ENCODE measurements at places on chromosomes 7 and 10. TPM values are rescaled to one million over a fixed set of nuclear protein-coding genes. Genes with fewer than 3 reads are reported as not detected.

GRCh38 chr10:88110822-88111221 lies 247.4 kb downstream of the PTEN start:
- peaks cover 29% of the 10 kb centered on the region for H3K4me1 ChIP-seq
- no peaks in the 10 kb centered on the region for H3K36me3 ChIP-seq
- peaks cover 4% of the 10 kb centered on the region for H3K27me3 ChIP-seq
- H3K4me3 ChIP-seq, result no peak overlapping the region

DNA sequence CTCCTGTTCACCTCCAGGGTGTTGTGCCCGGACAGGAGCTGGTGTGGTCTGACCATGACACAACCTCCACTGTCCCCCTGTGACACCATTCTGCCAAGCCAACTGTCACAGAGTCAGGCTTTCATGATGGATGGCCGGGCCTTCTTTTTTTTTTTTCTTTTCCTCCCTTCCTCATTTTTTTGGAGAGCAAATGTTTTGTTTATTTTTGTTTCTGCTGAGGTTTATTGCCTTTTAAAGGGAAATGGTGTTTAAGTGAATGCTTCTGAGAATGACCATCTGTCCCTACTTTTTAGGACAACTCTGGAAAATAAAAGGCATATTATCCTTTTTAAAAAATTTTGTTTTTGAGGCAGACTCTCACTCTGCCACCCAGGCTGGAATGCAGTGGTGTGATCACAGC lies 115.1 kb upstream of the NPS start:
- H3K36me3 ChIP-seq, result no peaks in the 10 kb centered on the region
- DNase-seq, result no peak
- peaks cover 1% of the 10 kb centered on the region for H3K4me1 ChIP-seq
- H3K27ac ChIP-seq, result no peak overlapping the region

GRCh38 chr10:101282947-101283346 lies 53.7 kb upstream of the LBX1 start:
- H3K4me1 ChIP-seq, result no peaks in the 10 kb centered on the region
- no peak overlapping the region for H3K27ac ChIP-seq
- H3K4me3 ChIP-seq, result no peak overlapping the region
- peaks cover 61% of the 10 kb centered on the region for H3K27me3 ChIP-seq

DNA sequence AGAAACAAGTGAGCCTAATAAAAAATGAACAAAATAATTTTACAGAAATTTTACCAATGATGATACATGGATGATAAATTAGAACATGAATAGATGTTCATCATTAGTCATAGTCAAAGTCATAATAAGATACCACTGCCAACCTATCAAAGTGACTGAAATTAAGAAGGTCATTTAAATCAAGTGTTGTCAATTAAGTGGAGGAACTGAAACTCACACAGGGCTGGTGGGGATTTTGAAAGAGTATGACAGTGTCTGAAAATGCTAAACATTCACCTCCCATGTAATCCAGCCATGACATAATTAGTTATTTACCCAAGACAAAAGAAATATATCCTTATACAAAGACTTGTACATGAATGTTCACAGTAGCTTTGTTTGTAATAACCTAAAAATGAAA lies 57.1 kb upstream of the DYNC1I1 start:
- no peaks in the 10 kb centered on the region for H3K4me1 ChIP-seq
- no peaks in the 10 kb centered on the region for H3K36me3 ChIP-seq
- H3K27ac ChIP-seq, result no peak overlapping the region

GRCh38 chr10:80755893-80756292 lies 218.2 kb downstream of the SH2D4B start:
- H3K27me3 ChIP-seq, result peaks cover 2% of the 10 kb centered on the region
- H3K4me1 ChIP-seq, result no peaks in the 10 kb centered on the region
- no peak overlapping the region for H3K4me3 ChIP-seq
- DNase-seq, result no peak

DNA sequence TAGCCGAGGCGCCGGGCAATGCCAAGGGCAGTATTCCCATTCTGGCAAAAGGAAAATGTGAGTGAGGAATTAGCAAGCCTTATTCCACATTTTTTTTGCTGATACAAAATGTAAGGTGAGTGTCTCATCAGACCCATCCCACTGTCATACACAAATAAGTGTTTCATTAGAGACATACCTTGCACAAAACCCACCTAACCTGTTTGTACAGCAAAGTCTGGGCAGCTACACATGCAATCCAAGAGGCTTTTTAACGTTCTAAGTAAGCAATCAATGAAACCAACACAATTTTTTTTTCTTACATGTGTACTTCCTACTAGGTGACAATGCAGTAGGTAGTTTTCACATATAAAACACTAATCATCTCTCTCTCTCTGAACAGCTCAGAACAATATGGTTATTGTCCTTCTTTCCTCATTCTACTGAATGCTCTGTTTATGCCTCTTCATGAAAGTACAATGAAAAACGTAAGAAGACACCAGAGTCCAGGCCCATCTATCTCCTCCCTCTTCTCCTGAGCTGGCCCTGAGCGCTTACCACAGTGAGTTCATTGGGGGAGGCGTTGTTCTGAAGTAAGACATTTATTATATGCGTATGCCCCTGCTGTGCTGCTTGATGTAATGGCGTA lies 217.2 kb downstream of the ANK3 start:
- no peak for DNase-seq
- H3K36me3 ChIP-seq, result no peaks in the 10 kb centered on the region
- no peaks in the 10 kb centered on the region for H3K27me3 ChIP-seq
- no peaks in the 10 kb centered on the region for H3K4me1 ChIP-seq
- no peak overlapping the region for H3K4me3 ChIP-seq

HDAC9 gene
- 0.92 TPM for total RNA-seq

DNA sequence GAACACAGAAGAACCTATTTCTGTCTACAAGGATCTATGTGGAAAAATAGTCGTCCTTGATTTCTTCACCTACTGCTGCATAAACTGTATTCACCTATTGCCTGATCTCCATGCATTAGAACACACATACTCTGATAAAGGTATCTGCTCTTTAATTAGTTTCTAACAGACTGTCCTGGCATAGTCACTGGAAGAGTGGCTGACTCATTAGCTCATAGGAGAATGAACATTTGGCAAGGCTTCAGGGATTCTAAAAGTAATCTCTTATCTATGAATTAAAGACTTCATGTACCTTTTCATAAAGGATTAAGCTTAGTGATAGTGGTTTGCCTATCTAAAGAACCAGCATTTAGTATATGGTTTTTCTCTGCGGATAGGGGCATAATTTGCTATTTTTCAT lies 4.1 kb downstream of the NHLRC2 start:
- peaks cover 47% of the 10 kb centered on the region for H3K36me3 ChIP-seq
- H3K4me3 ChIP-seq, result no peak overlapping the region
- no peak overlapping the region for H3K27ac ChIP-seq
- no peak for DNase-seq

DNA sequence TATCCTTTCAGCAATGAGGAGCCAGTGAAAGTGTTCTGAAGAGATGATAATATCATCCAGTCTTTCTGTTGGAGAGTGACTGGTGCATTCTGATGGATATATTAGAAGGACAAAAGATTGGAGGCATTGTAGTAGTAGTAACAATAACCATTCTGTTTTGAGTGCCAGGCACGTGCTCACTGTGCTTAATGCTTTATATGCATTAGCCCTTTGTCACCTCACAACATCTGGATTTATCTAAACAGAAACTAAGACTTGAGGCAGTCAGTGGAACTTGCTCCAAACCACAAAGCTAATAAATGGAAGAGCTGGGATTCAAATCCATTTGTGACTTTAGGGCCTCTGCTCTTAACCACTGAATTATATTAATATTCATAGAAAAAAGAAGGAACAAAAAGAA lies 84.5 kb upstream of the OIT3 start:
- DNase-seq, result no peak
- H3K27me3 ChIP-seq, result no peaks in the 10 kb centered on the region
- H3K27ac ChIP-seq, result no peak overlapping the region
- no peak overlapping the region for H3K4me3 ChIP-seq

DNA sequence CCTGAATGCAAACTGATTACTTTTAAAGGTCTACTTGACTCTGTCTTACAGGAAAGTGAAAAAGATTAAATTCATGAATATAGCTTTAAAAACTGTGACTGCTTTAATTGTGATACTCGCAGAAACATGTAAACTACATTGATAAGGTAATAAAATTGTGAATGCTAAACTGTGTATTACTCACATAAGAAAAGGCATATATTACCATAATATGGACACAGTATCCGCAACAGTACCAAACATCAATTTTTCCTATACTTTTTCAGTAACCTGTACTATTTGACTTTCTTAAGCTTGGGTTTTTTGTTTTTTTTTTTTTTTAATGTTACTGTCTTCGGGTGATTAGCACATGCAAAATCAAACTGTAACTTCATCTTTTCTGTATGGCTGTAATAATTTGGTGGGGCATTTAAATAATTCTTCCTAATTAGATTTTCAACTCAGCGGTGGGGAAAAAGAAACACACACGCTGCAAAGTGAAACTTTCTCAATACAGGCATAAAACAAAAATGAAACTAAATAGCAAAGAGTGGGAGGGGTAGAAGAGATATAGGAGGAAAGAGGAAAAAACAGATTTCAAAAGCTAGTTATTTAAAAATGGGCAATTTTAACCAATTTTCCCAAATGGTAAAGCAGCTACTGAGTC lies 23.2 kb downstream of the NT5C3A start:
- peak overlapping the region; percentile 82 for H3K27ac ChIP-seq
- H3K36me3 ChIP-seq, result peaks cover 16% of the 10 kb centered on the region
- H3K4me1 ChIP-seq, result peaks cover 41% of the 10 kb centered on the region
- H3K27me3 ChIP-seq, result no peaks in the 10 kb centered on the region
- no peak for DNase-seq
- peak overlapping the region; percentile 81 for H3K4me3 ChIP-seq

SAMD9L gene
- total RNA-seq, result 102 TPM

NKX1-2 gene
- not detected for total RNA-seq

WIPF3 gene
- not detected for total RNA-seq

GRCh38 chr7:155832581-155832981 lies 20.3 kb upstream of the SHH start:
- H3K4me3 ChIP-seq, result no peak overlapping the region
- H3K36me3 ChIP-seq, result no peaks in the 10 kb centered on the region
- no peak overlapping the region for H3K27ac ChIP-seq
- H3K27me3 ChIP-seq, result peaks cover 3% of the 10 kb centered on the region
- H3K4me1 ChIP-seq, result no peaks in the 10 kb centered on the region

- H3K27ac ChIP-seq, result no peak overlapping the region
- H3K36me3 ChIP-seq, result peaks cover 3% of the 10 kb centered on the region
- H3K4me1 ChIP-seq, result no peaks in the 10 kb centered on the region
- DNase-seq, result no peak
- no peaks in the 10 kb centered on the region for H3K27me3 ChIP-seq
These were observed 9.4 kb upstream of the PPIA start for GRCh38 chr7:44787041-44787440.

DNA sequence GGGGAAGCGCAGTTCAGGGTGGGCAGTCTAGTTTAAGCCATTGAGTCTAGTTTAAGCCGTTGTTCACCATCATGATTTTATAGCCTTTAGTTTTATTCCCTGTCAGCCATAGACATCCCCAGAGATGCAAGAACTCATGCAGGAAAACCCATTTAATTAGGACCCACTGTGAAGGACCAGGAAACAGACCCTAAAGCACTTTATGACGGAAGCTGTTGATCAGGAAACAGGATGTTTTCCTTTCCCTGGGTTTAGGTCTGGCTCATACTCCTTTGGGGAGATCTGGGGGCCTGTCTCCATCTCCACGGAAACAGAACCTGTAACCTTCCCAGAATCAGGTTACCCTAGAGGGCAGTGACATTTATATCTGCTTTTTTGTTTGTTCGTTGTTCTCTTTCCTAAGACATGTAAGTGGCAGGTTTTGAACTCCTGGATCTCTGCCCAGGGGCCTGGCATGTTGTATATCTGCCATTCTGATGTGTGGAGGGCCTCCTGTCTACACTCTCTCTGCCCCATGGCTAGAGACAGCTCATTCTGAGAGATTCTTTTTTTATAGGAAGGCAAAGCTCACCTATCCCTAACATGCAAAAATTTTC lies 657.2 kb upstream of the GALNT17 start:
- no peak overlapping the region for H3K4me3 ChIP-seq
- no peaks in the 10 kb centered on the region for H3K36me3 ChIP-seq
- H3K4me1 ChIP-seq, result no peaks in the 10 kb centered on the region
- peaks cover 2% of the 10 kb centered on the region for H3K27me3 ChIP-seq
